Aorta (tissue), 5 donors: ENCODE measurements at places on chromosomes 16 and 17.

GRCh38 chr16:11256661-11257130, 692 bp upstream of the SOCS1 start:
- peak; percentile 89 for DNase-seq
- peak overlapping the region; percentile 93 for H3K27ac ChIP-seq

- no peak overlapping the region for H3K27ac ChIP-seq
- no peak overlapping the region for H3K4me3 ChIP-seq
- H3K27me3 ChIP-seq = no peaks in the 10 kb centered on the region
- no peak for DNase-seq
Measured at GRCh38 chr17:79892457-79893241, 53.4 kb upstream of the CBX4 start.

DNA sequence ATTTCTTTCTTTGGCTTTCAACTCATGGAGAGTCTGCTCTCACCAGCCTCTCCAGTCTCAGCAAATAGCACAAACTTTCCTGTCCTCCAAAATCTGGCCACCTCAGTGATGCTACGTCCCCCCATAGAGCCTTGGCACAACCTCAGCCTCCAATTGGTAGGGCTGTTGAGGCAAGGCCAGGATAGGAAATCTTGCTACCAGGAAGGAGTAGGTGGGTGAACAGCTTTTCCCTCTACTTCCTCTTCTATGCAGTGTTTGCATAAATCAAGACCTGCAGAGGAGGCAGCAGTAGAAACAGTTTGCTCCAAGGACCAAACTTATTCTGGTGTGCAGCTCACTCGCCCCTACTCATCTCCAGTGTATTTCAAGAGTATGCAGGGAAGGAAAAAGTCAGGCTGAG, 701 bp upstream of the DPEP2 start:
- DNase-seq = no peak
- no peaks in the 10 kb centered on the region for H3K36me3 ChIP-seq
- H3K4me1 ChIP-seq = no peaks in the 10 kb centered on the region
- no peaks in the 10 kb centered on the region for H3K27me3 ChIP-seq
- no peak overlapping the region for H3K4me3 ChIP-seq

DNA sequence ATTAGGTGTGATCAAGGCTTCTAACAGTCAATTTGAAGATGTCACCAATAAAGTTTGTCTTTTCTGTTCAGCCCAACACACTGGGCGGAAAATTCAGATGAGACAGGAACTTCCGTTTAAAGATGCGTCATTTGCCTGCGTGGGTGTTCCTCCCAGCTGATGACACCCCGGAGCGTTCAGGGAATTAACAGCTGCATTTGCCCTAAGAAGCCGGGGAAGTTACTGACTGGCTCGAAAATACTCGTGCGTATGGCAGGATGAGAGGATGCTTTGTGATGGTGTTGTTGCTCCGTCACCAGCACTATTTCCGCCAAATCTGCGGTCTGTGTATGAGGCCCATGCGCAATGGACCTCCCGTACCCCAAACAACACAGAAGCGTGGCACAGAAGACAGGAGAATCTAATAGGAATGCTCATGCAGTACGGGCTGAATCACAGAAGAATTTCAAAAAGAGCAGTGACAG, 11.9 kb upstream of the PVALEF start:
- no peak for DNase-seq
- no peaks in the 10 kb centered on the region for H3K27me3 ChIP-seq
- H3K4me3 ChIP-seq = no peak overlapping the region
- H3K4me1 ChIP-seq = no peaks in the 10 kb centered on the region
- H3K27ac ChIP-seq = no peak overlapping the region
- H3K36me3 ChIP-seq = no peaks in the 10 kb centered on the region

DNA sequence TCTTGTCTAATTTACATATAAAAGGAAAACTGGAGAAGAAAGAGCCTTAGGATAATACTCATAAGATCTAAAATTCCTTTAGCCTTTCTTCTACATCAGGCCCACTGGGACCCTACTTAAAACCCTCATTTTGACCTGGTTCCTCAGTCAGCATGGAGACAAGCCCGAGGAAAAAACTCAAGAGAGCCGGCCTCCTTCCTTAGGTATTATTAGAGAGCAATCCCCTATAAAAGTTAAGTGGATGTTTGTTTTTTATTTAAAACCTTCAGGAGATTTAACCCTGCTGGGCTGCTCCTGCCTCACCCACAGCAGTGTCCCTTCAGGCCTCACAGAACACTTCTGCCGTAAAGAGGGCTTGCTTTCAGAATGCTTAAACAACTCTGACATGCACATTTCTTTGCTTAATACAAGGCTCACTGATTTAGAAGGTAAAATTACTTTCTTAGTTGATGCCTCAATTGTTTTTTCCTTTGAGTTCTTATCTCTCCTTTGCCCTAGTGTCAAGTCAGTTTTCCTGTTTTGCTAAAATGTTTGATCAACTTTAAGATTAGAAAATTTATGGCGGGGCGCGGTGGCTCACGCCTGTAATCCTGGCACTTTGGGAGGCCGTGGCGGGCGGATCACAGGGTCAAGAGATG, 145.6 kb upstream of the TBX2 start:
- H3K27ac ChIP-seq = no peak overlapping the region
- H3K4me3 ChIP-seq = no peak overlapping the region
- peaks cover 8% of the 10 kb centered on the region for H3K4me1 ChIP-seq
- DNase-seq = no peak

DNA sequence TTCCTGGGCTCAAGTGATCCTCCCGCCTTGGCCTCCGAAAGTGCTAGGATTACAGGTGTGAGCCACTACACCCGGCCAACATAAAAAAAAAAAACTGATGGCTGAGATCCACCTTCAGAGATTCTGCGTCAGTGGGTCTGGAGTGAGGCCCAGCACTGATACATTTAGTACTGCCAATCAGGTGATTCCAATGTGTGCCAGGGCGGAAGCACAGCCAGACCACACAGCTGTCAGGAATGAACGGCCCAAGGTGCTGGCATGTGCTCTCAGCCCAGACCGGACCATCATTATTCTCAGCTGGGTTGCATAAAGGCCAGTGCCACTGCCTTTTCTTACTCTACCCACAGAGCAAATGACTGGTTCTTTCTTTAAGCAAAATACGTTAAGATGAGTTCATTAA, 1.2 kb upstream of the BCO1 start:
- no peak overlapping the region for H3K4me3 ChIP-seq
- no peaks in the 10 kb centered on the region for H3K36me3 ChIP-seq
- DNase-seq = no peak
- H3K27me3 ChIP-seq = no peaks in the 10 kb centered on the region

DNA sequence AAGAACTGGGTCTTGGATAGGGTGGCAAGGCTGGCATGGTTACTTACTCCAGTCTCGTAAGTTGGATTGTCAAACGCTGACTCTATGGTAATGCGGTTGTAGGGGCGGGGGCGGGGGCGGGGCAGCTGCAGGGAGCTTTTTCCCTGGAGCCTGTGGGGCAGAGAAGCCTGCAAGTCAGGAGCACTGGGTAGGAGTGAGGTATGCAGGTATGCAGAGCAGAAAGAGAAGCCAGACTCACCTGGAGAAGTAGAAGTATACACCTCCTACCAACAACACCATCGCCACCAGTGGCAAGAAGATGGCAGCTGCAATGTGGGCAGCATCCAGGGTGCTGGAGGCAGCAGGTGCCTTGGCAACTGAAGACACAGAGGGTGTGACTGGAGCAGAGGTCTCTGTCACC, 4.8 kb upstream of the PHF12 start:
- H3K27ac ChIP-seq = no peak overlapping the region
- H3K4me3 ChIP-seq = no peak overlapping the region
- H3K27me3 ChIP-seq = no peaks in the 10 kb centered on the region
- no peaks in the 10 kb centered on the region for H3K4me1 ChIP-seq
- H3K36me3 ChIP-seq = no peaks in the 10 kb centered on the region
